ENCODE measurements at places on chromosomes 7 and 10. TPM values are rescaled to one million over a fixed set of nuclear protein-coding genes. Genes with fewer than 3 reads are reported as not detected.

DNA sequence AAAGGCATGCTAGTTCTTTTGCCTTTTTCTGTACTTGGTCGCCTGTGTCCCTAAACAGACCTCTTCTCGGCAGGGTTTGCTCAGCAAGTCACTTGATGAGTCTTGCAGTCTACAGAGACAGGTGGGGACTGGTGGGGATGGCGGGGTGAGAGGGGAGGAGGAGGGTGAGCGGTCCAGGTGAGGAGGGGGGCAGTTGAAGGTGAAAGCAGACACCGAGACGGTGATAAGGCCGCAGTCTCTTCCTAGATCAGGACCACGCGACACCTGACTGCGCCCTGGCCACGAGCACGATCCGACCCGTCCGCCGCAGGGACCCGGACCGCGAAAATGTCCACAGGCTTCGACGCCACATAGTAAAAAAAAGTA, 566 bp downstream of the ASNS start:
- DNase-seq: no peak

DNA sequence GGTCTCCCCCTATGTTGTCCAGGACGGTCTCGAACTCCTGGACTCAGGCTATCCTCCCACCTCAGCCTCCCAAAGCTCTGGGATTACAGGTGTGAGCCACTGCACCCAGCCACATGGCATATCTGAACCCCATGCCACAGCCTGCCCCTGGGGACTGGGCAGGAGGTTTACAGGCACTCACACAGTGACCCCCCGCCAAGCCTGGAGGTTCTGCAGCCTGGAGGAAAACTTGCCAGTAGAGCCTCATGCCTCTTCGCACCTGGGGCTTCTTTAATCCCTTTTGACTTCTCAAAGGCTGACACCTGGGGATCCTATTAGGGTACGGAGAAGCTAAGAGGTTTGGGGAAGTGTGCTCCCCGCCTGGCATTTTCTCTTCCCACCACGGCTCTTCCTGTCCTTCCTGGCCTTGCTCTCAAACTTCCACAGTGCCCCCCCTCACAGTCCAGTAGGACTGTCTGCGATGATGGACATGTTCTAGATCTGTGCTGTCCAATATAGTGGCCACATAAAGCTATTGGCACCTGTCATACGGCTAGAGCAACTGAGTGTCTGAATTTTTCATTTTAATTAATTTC, 11.4 kb upstream of the KCP start:
- DNase-seq: no peak

GRCh38 chr7:110607050-110607857, 483.7 kb upstream of the LRRN3 start:
- no peak for DNase-seq

The BAIAP2L1 gene
- polyA plus RNA-seq: 2.3 TPM

DNA sequence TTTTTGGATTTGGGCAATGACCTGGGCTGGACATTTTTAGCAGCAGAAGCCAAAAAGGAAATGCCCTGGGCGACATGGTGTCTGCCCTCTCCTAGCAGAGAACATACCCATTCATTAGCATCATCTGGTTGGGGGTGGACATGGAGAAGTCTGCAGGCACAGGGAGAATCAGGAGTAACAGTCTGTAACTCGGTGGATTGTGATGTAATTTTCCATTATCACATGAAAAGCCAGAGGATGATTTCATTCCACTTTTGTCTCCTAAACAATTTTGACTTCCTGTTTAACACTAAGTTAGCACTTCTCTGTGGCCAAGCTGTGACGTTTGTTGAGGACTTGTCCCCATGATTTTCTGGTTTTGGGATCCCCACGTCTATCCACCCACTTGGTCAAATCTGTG, 153.8 kb upstream of the HABP2 start:
- no peak for DNase-seq

GRCh38 chr7:55104712-55105433, 86.1 kb downstream of the EGFR start:
- no peak for DNase-seq

The ZC3HAV1L gene
- polyA plus RNA-seq: 6.9 TPM

GRCh38 chr10:86159797-86160196, 206.8 kb downstream of the GRID1 start:
- DNase-seq: no peak

DNA sequence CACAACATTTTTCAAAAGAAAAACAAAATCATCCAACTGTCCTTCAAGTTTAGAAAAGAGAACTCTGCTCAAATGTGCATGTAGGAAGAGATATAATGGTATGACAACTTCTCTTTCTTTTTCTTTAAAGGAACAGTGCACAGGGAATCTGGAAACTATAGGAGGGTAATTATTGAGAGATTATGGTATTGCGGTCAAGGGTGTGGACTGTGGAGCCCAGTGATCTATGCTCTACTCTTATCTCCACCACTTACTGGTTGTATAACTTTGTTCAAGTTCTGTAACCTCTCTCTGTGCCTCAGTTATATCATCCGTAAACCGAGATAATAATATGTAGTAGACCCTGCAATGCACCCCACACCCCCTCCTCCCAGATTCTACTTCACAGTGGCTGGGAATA, 69.8 kb upstream of the PCGF5 start:
- no peak for DNase-seq

GRCh38 chr7:155851892-155852291, 39.6 kb upstream of the SHH start:
- no peak for DNase-seq

Data from spinal cord (tissue), 10 donors.